ENCODE measurements at places on chromosomes 12 and 14. TPM values are rescaled to one million over a fixed set of nuclear protein-coding genes. Genes with fewer than 3 reads are reported as not detected.

GRCh38 chr14:52443506-52443905 lies 108.8 kb downstream of the TXNDC16 start:
- DNase-seq, result peak; percentile 30

GRCh38 chr12:115870021-115870420 lies 407.5 kb downstream of the MED13L start:
- no peak for DNase-seq

DNA sequence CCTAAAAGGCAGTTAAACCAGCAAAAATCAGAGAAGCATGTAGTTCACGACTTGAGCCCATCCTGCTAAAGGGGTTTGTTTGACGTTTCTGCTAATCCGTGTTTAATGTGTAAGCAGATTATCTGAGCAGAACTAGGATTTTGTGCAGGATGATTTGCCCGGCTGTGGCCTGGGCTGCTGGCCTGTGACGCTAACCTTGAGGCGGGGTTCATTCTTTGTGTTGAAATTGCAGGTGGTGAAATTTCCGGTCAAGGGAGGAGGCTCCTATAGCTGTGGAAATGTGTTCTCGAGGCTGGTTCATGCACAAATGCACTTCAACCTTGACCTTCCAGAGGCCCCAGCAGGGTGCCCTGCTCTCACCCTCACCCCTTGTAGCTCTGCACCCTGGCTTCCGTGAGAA lies 63.7 kb downstream of the SLC24A4 start:
- no peak for DNase-seq

DNA sequence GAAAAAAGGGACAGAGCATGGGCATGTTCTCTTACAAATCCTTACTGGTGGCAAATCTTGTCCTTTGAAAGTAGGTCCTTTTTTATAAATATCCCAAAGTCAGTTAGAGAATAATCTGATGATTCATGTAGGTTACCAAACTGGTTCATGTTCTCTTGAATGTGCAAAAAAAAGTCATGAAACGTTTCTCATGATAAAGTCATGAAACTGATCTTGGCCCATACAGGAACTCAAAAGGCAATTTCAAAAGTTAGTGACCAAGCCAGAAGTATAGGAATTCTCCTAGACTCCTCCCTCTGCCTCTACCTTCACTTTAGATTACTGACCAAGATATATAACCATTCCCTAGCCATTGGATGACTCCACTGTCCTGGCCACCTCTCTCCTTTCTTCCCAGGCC lies 27.3 kb upstream of the SPTSSA start:
- peak; percentile 26 for DNase-seq

- DNase-seq, result no peak
These were observed 124.6 kb upstream of the PMCH start for GRCh38 chr12:102322254-102322653.

- DNase-seq, result no peak
These were observed 22.7 kb downstream of the CMKLR1 start for GRCh38 chr12:108316176-108317086.

DNA sequence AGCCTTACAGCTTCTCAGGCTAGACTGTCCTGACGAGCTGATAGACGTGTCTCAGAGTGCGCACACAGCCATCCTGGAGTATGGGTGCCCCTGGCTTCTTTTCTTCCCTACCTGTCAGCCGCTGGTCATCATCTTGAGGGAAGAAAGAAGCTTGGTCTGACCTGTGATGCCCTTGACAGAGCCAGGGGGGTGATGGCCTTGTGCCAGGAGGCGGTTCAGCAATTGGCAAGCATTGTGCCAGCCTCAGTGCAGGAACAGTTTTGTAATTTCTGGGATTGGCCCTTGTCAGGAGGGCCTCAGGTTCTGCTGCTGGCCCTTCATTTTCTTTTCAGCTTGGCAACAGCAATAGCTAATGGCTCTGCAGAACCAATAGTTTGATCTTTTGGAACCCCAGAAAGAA lies 80.1 kb downstream of the ADCK1 start:
- DNase-seq, result no peak

DNA sequence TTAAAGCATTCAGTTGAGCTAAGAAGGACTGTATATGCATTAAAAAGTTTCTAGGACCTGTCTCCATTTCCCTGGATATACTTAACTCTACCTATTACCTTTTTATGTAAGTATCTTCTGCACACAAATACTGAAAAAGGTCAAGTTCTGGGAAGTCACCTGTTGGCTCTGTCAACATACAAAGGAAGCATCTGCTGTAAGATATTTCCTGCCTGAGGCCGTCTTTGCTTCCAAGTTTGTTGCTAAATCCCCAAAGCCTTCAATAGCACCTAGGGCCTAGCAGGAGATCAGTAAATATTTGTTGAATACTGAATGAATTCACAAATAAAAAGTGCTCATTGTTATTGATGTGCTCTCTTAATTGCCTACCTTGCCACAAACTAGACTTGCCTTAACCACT lies 188.4 kb downstream of the DUSP6 start:
- no peak for DNase-seq

GRCh38 chr14:53161758-53162435 lies 8.8 kb upstream of the DDHD1 start:
- DNase-seq, result no peak

Gene PRKD1
- 12.8 TPM for total RNA-seq

DNA sequence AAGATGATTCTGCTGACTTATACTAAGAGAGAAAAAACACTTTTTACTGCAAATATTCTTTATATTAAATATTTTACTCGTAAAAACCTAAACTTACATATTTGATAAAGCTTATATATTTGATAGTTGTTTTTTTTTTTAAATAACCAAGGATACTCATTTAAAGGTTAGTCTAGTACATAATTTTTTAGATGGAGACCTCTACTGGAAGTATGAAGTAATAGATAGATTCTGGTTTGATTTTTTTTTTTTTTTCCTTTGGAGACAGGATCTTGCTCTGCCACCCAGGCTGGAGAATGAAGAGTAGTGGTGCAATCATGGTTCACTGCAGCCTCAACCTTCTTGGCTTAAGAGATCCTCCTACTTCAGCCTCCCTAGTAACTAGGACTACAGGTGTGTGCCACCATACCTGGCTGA lies 16.4 kb downstream of the ARID2 start:
- peak; percentile 46 for DNase-seq

DNA sequence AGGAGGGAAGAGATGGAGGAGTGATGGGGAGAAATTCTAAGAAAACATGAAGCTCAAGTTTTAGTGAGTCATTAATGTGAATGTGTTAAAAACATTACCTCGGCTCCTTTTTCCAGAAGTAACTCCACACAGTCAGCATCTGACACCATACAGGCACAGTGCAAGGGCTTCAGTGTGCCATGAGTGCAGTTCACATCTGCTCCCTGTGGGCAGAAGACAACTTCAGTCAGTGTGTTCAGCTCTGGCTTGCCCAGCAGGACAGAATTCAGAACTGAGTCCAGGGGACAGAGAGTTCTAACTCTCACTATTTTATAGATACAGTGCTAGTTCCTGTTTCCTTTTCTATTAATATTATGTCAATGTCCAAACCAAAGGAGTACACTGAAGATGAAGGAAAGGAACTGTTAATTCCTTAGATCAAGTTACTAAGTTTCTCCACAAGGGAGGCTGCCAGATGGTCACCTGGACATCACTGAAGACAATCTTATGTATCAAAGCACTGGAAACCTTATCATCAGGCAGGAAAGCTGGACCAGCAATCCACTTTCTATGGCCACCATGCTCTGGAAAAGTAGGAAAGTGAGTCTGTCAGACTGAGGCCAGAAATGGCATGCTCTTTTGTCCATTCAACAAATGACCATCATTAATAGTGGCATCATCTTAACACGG lies 6.1 kb downstream of the ASB8 start:
- no peak for DNase-seq

GRCh38 chr12:113476176-113476986 lies 4.7 kb upstream of the LHX5 start:
- DNase-seq, result no peak

Gene CSRP2
- 157 TPM for total RNA-seq

- no peak for DNase-seq
These were observed 69.3 kb downstream of the PRKD1 start for GRCh38 chr14:29858299-29858698.

Gene AKAP3
- 0.56 TPM for total RNA-seq

DNA sequence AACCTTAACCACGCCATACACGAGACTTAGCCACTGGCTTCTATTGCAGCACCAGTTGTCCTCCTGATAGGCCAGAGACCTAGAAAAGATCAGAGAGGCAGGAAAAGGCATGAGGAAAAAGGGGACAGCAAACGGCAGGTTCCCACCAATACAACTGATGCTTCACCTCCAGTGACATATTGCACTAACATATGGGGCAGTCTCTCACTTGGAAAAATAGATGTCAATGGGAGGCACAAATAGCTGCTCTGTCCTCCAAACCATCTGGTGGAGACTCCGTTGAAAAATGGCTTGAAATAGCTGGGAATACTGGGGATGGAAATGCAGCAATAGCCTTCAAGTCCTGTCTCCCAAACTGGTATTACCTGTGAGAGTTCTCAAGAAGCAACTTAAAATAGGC lies 20.3 kb downstream of the SLC8A3 start:
- DNase-seq, result no peak

GRCh38 chr12:24966951-24967564 lies 18.2 kb upstream of the BCAT1 start:
- DNase-seq, result no peak

DNA sequence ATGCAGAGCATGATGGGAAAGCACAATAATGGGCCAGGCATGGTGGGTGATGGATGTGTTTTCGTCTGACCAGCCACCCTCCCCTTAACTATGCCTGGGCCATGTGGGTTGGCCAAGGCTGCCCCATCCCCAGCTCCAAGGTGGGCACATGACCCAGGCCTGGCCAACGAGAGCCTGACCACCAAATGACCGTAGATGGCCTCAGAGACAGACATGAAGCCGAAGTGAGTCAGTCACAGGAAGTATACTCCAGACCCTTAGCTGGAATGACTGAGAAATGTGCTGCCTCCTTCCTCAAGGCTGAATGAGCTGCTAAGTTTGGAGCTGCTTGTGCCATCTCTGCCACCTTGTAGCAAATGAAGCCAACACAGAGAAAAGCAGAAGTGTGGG lies 233.6 kb downstream of the BCL11B start:
- DNase-seq, result no peak

- peak; percentile 80 for DNase-seq
These were observed 10.8 kb downstream of the MTERF2 start for GRCh38 chr12:106975993-106976658.

DNA sequence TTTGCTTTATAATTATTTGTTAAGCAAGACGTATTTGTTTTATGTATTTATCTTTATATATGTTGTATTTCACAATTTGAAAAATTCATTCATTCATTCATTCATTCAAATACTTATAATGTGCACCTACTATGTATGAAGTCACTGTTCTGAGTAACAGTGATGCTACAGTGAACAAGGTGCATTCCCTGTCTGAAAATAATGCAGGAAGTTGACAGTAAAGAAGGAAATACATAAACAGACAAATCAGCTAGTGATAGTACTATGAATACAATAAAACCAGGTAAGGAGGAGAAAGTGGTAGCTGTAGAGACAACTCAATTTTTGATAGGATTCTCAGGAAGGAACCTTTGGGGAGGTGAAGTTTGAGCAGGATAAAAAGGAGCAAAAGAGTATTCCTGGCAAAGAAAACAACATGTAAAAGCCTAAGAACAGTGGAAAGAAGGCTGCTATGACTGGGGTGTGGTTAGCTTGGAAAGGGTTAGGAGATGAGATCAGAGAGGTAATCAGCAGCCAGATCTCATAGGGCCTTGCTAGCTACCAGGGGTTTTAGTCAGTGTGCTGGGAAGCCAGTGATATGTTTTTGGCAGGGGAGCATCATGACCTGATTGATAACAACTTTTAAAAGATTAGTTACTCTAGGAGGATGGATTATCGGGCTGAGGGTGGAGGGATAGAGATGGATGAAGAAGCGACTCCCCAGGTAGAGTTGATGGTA lies 17.4 kb downstream of the BICDL1 start:
- DNase-seq, result no peak

DNA sequence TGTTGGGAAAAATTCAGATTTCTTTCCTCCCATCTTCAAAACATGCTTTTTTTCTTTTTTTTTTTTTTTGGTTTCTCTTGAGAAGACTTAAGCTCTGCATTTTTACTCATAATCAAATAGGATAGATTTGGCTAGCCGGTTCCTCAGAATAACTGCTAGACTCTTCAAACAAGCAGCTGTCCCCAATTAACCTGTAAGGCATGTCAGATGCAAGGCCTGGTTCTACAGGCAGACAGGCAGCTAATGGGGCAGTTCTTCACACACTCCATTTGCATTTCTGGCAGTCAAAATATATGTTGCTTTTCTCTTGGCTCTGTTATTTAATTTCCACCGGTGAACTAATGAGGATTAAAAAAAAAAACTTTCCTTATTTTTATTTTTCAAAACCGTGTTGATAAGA lies 228.0 kb upstream of the ATP2B1 start:
- no peak for DNase-seq

DNA sequence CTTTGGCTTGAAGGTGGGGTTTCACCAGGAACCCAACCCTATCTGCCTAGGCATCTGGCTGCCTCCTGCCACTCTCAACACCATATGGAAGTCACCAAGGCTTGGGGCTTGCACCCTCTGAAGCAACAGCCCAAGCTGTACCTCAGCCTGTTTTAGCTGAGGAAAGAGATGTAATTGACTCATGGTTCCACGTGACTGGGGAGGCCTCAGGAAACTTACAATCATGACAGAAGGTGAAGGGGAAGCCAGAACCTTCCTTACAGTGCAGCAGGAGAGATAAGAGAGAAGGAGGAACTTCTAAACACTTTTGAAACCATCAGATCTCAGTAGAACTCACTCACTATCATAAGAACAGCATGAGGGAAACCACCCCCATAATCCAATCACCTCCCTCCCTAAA lies 26.9 kb downstream of the GLIPR1L1 start:
- no peak for DNase-seq

DNA sequence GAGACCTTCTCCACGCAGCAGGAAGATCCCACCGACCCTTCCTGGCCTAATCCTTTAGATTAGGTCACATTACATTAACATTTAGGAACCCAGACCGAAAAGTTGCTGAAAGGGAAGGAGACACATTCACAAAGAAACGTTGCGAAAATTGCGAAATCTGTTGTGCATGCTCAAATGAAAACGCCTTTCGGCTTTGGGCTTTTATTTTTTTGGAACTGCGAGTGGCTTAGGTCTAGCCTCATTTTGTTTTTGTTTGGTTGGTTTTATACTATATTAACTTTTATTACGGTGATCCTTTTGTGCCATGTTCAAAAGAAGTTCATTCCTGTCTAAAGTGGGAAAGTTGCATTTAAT lies 1.5 kb downstream of the MYF6 start:
- no peak for DNase-seq

- peak; percentile 20 for DNase-seq
These were observed 169.3 kb downstream of the STXBP6 start for GRCh38 chr14:24880689-24881088.

Gene SIX6
- not detected for total RNA-seq

DNA sequence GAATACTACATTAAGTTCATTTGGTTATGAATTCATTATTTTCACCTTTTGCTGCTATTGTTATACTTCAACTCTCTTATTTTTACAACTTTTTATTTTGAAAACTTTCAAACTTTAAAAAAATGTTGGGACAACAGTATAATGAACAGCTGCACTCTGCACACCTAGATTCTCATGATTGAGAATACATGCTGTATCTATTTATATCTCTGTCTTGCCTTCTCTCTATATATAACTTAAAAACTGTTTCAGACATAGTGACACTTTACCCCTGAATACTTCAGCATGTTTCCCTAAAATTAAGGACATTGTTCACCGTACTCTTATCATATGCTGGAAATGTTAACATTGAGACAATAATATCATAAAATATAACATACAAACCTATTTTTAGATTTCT lies 237.1 kb downstream of the GPHN start:
- DNase-seq, result no peak

- no peak for DNase-seq
These were observed 416.9 kb downstream of the TMEM132D start for GRCh38 chr12:129486931-129487330.

Gene CCDC184
- 0.18 TPM for total RNA-seq

Gene ADCY4
- total RNA-seq, result not detected

Gene KRT78
- total RNA-seq, result not detected
